Skeletal muscle cell (primary cell): ENCODE measurements at places on chromosomes 7 and 10.

DNA sequence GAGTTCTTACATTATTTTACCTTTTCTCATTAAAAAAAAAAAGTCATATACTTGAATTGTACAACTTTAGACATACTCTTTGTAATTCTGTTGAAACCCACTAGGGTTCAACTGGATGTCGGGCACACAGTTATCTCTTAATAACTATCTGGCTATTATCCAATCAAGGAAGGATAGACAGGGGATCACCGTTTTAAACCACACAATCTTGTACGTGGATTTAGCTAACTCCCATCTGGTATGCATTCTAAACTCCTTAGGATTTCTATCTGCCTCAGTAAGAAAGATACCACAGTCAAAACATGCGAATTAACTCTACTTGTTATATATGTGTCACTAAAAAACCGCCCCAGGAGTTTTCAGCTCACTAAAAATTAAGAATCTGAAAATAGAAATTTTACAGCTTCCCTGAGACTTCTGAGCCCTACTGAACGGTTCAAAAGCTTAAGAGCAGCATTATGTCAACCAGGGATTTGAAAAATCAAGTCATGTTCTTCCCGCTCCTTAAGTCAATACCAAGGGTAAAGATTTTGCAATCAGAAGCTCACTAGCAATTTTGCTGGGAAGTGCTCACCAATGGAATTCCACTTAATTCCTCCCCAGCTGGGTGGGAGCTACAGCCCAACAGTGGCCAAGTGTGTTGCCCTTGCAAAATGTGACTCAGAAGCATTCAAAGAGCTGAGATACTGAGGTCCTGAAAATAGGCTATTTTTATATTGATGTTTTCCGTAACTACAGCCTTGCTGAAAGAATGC, 267.0 kb downstream of the FRMD4A start:
- peak; percentile 97 for DNase-seq

GRCh38 chr7:110960811-110961210, 130.1 kb upstream of the LRRN3 start:
- DNase-seq, result no peak

GRCh38 chr7:154881526-154881925, 121.4 kb downstream of the PAXIP1 start:
- no peak for DNase-seq

DNA sequence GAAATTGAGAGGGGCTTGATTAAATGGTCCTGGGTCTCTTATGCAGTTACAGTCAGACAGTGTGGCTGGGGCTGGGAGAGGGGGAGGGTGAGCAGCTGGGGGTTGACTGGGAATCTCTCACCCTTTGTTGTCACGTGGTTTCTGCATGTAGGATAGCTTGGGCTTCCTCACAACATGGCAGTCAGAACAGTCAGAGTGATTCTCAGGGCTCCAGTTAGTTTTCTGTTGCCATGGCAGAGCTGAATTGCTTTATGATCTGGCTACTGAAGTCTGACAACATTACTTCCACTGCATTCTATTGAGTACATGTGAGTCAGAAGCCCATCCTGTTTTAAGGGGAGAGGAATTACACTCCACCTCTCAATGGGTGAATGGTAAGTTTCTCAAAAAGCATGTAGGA, 102.7 kb downstream of the WDR11 start:
- no peak for DNase-seq

- peak; percentile 98 for DNase-seq
These were observed 15.1 kb upstream of the ATE1 start for GRCh38 chr10:121942749-121943416.

DNA sequence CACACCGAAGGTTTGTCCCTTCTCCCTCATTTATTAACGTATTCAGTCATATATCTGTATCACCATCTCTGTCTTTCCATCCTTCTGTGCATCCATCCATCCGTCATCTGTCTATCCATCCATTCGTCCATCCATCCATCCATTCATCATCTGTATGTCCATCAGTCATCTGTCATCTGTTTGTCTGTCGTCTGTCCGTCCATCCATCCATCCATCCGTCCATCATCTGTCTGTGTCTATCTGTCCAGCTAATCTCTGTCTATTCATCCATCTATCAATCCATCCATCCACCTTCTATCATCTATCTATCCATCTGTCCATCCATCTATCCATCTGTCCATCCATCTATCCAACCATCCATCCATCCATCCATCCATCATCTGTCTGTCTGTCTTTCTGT, 213.9 kb downstream of the TYW1 start:
- DNase-seq, result no peak

- no peak for DNase-seq
These were observed 443.4 kb upstream of the ANKRD30A start for GRCh38 chr10:36681751-36682632.

DNA sequence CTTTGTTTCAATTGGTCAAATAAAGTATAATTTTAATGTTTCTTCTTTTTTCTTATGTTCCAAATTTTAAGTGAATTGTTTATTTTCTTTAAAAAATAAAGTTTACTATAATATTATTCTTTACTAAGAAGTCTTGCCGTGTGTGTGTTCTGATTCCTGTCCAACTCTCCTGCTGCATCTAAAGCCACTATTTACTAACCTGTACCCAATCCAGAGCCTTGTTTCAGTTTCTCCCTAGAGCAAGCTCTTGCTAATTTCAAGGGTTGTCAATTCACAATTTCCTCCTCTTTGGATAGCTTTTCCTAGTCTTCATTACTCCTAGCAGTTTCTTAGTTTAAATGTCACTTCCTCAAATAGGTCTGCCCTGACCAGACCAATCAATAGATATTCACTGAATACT, 314.9 kb upstream of the SEMA3A start:
- no peak for DNase-seq

GRCh38 chr7:30970594-30971094, 6.9 kb downstream of the GHRHR start:
- no peak for DNase-seq

DNA sequence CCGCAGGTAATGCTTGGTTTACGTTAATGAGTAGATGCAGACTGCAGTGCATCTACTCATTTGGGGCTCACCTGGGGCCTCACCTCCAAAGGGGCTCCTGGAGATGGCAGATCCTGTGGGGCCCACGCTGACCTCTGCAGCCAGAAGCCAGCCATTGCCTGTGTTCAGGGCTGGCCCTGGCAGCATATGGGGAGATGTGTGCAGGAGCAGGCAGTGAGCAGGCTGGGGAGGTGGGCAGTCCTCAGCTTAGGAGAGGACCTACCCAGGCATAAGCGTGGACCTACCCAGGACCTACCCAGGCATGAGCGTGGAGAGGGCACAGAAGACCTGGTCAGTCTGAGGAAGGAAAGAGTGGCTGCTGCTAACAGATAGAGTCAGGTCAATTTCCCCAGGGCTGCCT, 178.5 kb downstream of the PTPRN2 start:
- DNase-seq, result no peak

GRCh38 chr10:124196659-124197058, 103.3 kb upstream of the CHST15 start:
- DNase-seq, result no peak

GRCh38 chr10:71396711-71397295, at the start of gene CDH23:
TSS of gene CDH23 (plus strand) at chr10:71396920. CDS start at chr10:71439832, 42,912 bp downstream.
- DNase-seq, result no peak

- no peak for DNase-seq
These were observed 394.7 kb upstream of the GRM3 start for GRCh38 chr7:86248977-86249376.

DNA sequence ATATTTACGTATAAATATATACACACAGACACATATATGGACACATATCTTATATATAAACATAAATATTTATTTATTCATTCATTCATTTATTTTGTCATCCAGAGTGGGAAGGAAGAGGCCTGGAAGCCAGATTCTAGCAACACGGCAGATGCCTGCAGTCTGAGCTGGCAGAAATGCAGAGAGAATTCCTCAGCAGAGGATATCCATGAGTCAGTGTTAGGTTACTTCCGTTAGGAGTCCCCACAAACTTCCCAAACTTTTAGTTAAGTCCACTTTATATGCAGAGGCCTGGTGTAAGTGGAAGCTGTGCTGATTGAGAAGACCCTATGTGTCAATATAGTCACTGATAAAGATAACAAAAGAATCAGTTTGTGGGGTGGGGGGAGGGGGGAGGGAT, 89.6 kb downstream of the PPP1R17 start:
- DNase-seq, result no peak

- DNase-seq, result no peak
These were observed 22.2 kb downstream of the CDHR3 start for GRCh38 chr7:105985229-105985628.

DNA sequence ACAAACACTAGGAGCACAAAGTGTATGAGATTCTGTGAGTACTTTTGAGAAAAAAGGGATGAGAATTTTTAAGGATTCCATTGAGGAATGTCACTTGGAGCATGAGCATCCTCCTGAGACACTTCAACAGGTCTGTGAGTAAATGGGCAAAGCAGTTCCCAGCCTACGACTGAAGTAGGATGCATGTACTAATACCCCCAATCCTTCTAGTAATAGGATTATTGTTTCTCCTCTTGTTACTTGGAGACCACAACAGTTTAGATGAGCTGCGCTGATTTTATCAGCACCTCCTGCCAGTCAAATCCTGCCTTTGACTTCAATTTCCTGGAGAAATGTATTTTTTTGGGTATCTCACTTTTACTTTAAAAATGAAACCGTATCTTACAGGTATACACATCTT, 820 bp downstream of the BBS9 start:
- DNase-seq, result no peak
